ENCODE measurements at places on chromosomes 13 and 19.

DNA sequence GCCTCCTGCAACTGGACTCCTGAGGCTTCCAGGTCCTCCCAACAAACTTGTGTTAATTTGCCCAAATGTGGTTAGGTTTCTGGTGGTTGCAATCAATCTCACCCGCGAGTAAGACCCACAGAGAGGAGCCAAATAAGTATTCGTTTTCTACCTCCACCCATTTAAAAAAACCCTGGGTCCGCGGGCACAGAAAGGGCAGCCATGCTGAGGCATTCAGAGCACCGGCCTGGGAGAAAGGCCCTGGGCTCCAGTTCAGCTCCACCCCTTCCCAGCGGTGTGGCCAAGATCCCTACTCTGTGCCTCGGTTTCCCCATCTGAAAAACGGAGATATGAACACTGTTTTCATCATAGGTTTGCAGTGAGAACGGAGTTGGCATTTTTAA lies 56.9 kb downstream of the PEPD start:
- DNase-seq, result no peak

DNA sequence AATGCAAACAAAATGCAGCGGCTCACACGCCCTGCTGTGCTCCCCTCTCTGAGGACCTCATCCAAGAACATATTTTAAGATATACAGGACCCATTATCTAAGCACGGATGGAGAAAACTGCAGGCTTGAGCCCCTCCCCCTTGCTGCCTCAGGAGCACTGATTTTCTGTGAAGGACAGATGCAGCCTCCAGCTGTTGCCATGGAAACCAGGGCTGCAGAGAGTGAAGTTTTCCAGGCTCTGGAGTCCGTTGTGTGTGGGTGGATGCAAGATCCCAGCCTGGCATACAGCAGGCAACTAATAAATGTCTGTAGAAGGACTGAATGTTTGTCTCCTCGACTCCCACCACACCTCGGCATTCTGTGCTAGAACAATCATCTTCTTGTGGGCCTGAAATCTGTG lies 105.6 kb upstream of the PEG3 start:
- no peak for DNase-seq

DNA sequence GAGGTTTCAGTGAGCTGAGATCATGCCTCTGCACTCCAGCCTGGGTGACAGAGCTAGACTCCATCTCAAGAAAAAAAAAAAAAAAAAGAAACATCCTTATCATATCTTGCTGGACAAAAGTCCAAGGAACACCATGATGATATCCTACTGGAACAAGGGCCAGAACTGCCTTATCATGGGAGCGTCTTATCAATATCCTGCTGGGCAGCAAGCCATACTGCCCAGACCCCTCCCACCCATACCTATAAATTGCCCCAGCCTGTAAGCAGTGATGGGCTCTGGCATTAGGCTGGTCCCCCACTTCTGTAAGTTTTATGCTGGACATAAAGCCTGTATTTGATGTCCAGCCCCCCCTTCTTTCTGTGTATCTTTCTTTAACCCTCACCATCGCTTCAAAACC lies 14.7 kb upstream of the FBXO27 start:
- DNase-seq, result no peak

GRCh38 chr13:39879286-39880035 lies 224.0 kb downstream of the COG6 start:
- no peak for DNase-seq

- no peak for DNase-seq
These were observed 198.8 kb downstream of the GPC6 start for GRCh38 chr13:93425411-93425810.

GRCh38 chr19:17863520-17864182 lies 3.9 kb downstream of the RPL18A start:
- DNase-seq, result no peak
